Right atrium auricular region (tissue), 2 donors: ENCODE measurements at places on chromosomes 13 and 19.

GRCh38 chr19:41796901-41797300 lies 514 bp downstream of the CEACAM3 start:
- H3K36me3 ChIP-seq: no peaks in the 10 kb centered on the region
- H3K4me1 ChIP-seq: no peaks in the 10 kb centered on the region
- H3K4me3 ChIP-seq: no peak overlapping the region
- DNase-seq: no peak
- H3K27me3 ChIP-seq: no peaks in the 10 kb centered on the region

GRCh38 chr13:26323127-26323526 lies 69.2 kb downstream of the CDK8 start:
- no peak overlapping the region for H3K27ac ChIP-seq
- H3K4me3 ChIP-seq: no peak overlapping the region
- no peaks in the 10 kb centered on the region for H3K27me3 ChIP-seq
- no peaks in the 10 kb centered on the region for H3K36me3 ChIP-seq

GRCh38 chr13:105655046-105655445 lies 880.4 kb downstream of the EFNB2 start:
- no peak overlapping the region for H3K4me3 ChIP-seq
- no peaks in the 10 kb centered on the region for H3K27me3 ChIP-seq
- no peak for DNase-seq
- no peaks in the 10 kb centered on the region for H3K36me3 ChIP-seq
- H3K4me1 ChIP-seq: no peaks in the 10 kb centered on the region

DNA sequence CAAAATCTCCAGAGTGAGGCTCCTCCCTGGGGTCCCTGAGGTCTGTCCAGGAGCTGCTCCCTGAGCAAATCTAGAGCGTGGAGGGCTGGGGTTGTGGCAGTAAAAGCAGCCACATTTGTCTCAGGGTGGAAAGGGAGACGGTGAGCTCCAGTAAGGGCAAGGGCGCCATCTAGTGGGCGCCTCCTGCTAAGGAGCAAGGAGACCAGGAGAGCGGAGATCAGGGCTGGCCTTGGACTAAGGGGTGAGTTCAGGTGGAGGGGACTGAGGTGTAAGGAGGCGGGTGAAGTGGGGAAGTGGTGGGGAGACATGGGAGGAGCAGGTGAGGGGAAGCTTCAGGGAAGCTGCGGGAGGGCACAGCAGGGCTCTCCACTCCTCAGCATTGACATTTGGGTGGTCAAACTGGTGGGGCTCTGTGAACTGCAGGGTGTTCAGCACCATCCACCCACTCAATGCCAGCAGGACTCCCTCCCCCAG lies 5.3 kb upstream of the CEACAM21 start:
- no peak overlapping the region for H3K27ac ChIP-seq
- no peaks in the 10 kb centered on the region for H3K4me1 ChIP-seq
- peak; percentile 73 for DNase-seq
